ENCODE measurements at places on chromosomes 3 and 15.
A peak's percentile ranks its signal among the peaks of the same experiment; 100 is the strongest.

DNA sequence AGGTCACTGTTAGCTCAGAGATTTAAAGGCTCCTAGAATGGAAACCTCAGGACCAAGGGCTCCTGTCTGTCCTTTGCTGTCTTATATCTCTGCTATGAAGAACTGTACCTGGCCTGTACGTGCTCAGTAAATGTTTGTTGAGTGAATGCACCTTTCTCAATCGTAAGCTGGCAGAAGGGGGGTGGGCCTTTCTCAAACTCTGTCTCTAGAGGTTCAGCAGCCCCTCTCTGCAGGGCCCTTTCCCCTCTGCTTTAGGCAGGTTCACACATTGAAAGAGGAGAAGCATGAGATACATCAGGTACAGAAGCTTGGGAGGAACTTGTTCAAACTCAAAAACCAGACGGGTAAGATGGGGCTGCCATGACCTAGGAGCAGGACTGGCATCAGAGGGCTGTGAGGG is 155.6 kb downstream of the GOLGA6L4 start:
- no peak for DNase-seq

GRCh38 chr15:73950831-73951561 is 24.7 kb downstream of the LOXL1 start:
- peak; percentile 85 for DNase-seq

DNA sequence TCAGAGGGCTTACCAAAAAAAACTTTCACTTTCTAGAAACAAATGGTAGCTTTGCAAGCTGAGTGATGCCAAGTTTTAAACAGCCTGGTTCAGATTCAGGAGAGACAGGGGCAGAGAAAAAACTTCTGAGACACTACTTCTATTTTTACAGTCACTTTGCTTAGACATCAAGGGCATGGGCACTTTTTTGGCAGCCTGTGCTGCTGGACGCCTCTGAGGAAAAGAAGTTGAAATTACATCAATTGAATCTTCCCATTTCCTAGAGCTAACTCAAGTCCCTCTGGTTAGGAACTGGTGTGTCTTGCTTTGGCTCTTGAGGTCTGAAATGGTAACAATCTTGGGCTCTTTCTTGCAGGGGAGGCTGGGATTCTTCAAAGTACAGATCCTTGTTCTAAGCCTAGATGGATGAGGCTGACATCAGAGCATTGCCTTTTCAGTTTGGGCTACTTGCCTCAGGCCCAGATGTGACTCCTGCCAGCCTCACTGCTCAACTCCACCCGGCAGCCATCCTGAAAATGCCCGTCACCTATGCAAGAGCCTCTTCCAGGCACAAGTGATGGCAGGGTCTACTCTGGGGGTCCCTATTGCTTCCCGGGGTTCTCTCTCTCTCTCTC is 357.5 kb downstream of the FOXP1 start:
- no peak for DNase-seq

- no peak for DNase-seq
Measured at GRCh38 chr15:89812011-89812846, 2.4 kb downstream of the ANPEP start.

GRCh38 chr3:124532071-124532470 is 198.2 kb upstream of the UMPS start:
- DNase-seq: no peak

GRCh38 chr3:152720951-152721718 is 113.8 kb upstream of the P2RY1 start:
- DNase-seq: no peak

DNA sequence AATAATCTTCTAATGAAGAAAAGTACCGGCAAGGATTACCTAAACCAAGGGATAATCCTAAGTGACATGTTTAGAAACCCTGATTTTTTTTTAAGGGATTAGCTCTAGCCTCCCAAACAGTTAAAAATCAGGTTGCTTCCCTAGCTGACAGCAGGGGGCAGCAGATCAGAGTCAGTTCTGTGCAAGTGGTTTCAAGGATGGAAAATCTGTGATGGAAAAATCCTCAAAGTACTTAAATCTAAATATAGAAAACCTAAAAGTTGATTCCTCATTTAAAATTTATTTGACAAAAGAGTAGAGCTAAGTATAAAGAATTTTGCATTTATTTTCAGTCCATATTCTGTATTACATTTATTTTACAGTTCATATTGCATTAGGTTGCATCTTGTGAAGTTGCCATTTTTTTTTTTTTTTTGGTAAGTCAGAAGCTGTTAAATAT is 107.6 kb downstream of the PEX5L start:
- peak; percentile 62 for DNase-seq

DNA sequence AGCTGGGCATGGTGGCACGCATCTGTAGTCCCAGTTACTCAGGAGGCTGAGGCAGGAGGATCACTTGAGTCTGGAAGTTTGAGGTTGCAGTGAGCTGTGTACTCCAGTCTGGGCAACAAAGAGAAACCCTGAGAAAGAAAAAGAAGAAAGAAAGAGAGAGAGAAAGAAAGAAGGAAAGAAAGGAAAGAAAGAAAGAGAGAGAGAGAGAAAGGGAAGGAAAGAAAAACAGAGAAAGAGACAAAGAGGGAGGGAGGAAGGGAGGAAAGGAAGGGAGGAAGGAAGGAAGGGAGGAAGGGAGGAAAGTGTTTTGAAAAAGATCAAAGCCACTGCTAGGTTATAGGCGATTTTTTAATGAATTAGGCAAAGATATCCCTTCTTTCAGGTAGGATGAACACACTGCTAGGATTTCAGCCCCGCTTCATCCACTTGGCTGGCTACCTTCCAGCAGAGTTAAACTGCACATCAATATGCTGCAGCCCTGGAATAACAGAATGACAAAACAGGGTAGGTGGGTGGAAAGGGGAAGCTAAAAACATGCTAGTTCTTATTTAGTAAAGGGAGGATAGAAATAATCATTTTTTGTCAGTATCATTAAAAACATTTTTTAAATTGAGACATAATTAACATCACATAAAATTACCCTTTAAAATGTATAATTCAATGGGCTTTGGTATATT is 12.8 kb upstream of the PPARG start:
- no peak for DNase-seq

DNA sequence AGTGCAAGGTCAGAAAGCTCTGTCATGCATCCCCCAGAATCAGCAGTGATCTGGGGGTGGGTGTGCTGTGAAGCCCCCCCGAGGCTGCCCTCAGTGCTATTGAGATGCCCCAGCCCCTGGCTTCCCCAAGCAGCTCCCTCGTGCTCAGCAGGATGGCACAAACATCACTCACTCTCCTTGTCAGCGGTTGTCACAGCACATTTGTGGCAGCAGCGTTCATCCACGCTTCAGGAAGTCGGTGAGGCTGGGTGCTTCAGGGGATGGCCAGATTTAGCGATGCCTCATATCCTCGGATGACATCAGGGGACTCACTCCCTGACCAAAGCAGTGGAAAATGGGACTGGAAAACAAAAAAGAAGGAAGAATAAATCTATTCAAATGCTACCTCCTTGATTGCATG is 54.4 kb upstream of the SLC6A11 start:
- no peak for DNase-seq

- DNase-seq: no peak
Measured at GRCh38 chr15:74109713-74110112, 20.7 kb upstream of the ISLR2 start.

GRCh38 chr3:69005071-69005790 is 8.3 kb downstream of the EOGT start:
- DNase-seq: no peak

DNA sequence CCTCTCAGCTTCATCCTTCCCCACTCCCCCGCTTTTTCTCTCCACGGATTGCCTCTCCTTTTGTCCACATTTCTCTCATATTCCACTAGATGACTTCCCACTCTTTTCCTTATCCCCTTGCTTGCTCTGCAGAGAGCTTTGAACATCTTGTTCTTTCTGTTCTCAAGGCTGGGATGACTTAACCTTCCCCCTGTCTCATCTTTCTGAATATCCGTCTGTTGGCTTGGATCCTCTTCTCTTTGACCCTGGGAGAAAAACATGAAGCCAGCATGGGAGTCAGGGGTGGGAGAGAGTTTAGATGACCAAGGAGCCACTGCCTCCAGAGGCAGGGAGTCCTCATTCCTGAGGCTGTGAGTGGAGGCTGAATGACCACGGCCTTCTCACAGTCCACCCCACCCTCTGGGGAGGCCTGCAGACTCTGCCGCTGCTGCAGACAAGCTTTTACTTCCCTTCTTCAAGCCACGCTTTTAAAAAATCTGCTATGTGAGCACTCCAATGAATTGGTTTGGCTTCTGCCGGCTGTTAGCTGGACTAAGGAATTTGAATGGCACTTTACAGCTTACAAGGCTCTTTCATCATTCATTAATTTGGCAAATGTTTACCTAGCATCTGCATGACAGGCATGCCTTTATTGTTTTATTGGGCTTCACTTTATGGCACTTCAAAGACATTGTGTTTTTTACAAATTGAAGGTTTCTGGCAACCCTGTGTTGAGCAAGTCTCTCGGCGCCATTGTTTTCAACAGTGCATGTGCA is 111.6 kb upstream of the SLC6A6 start:
- no peak for DNase-seq

- DNase-seq: no peak
Measured at GRCh38 chr3:61664105-61664482, 102.7 kb downstream of the PTPRG start.

GRCh38 chr15:80568298-80568697 is 126.8 kb upstream of the ABHD17C start:
- no peak for DNase-seq

DNA sequence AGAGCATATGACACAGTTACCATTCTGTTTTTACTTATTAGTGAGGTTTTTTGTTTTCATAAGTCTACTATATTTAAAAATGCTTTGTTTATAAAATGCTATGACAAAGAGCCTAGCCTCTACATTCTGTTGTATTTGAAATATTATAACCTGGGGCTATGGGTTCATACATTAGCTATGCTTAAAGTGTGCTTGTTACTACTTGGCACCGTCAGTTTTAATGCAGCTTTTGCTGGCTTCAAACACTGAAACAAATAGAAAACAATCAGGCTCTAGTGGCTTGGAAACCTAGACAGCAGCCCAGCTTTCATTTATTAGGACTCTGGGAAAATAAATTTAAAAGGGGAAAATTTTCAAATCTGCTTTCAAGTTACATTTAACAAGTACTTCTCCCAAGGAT is 635.9 kb downstream of the CADM2 start:
- no peak for DNase-seq

DNA sequence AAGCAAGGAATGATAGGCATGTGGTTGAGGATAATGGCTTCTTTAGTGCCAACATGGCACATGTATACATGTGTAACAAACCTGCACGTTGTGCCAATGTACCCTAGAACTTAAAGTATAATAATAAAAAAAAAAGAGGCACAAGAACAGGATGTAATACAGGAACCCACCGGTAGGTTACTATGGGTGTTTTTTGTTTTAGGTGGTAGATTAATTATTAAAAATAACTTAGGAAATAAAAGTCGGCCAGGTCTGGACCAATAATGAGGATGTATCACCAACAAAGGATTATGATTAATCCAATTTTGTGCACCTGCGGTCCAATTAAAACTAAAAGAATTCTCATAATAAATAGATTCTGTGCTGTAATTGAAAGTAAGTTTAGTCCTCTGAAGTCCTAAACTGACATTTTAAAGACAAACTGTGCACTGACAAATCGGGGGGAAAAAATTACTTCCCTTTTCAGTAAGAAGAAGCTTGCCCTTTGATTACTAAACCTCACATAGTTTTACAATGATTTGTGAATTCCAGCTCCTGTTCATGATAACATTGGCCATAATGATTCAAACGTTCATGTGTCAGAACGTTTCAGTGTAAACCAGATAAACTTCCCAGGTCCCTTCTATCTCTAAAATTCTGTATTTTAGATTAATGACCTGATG is 62.2 kb downstream of the CASR start:
- no peak for DNase-seq

GRCh38 chr3:54476891-54477290 is 354.5 kb downstream of the CACNA2D3 start:
- no peak for DNase-seq

GRCh38 chr3:5488771-5489170 is 301.3 kb downstream of the EDEM1 start:
- DNase-seq: no peak

DNA sequence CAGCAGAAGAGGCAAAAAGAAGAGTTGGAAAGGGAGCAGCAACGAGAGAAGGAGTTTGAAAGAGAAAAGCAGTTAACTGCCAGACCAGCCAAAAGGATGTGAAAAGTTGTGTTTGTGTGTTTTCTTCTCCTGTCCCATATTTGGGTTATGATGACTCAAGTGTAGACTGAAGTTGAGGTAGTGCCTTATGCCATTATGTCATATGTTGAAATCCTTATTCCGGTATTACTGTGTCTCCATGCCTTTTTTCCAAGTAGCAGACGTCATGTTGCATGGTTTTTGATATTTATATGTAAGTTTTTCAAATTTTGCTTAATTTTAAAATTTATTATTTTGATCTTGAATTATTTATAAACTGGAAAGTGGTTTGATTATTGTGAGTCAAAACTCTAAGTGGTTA is 19.2 kb downstream of the BLOC1S6 start:
- DNase-seq: no peak

DNA sequence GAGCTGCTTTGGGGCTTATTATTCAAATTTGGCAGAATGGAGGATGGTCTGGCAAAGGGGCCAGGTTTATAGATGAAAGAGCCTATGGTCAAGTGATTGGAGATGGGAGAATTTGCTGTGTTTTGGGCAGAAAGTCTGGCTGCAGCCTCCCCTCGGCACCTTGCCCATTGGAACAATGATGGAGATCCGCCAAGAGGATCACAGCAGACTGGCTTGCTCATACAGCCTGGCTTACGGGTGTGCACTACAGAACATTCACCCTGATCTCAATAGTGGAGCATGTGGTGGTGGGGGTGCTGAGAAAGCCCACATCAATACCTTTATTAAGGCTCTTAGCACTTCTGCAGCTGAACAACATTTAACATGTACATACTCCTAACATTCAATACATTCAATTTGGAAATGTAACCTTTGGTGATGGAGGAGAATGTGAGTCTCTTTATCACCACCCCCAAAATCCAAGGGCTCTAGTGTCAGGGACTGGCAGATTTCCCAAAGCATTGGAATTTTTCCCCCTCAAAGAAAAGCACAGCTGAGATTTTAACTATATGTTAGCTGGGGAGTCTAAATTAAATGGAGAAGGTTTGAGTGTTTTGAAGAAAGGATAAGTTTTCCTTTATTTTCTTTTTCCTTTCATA is 118.4 kb upstream of the TMC3 start:
- DNase-seq: peak; percentile 86

- peak; percentile 19 for DNase-seq
Measured at GRCh38 chr3:66483409-66483906, 17.4 kb downstream of the LRIG1 start.

DNA sequence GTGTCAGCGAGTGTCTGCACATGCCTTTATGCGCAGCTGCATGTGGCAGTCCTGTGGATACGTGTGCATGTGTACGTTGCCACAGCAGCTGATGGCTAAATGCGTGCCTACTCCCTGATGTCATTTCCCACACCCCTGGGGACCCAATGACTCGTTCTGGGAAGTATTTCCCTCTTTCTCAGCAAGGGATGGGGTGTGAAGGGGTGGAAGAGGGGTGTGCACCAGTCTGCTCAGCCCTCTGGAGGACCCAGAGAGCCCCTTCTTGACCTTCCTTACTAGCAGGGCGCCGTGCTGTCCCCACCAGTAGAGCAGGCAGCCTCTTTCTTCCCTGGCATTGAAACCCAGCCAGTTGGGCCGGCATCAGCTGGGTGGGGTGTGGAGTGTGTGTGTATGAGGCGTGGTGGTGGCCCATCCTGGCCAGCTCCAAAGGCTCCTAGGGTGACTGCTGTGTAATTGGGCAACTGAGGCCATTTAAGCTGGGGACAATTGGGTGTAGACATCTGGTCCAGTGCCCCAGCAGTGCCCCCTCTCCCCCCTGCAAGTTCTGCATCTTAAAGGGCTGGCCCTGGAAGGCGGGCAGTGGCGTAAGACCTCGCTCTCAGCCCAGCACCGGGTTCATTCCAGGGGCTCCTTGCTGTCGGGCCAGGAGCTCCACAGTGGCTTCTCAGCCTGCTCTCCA is 19.2 kb downstream of the SNX33 start:
- no peak for DNase-seq
